ENCODE measurements at places on chromosomes 1 and 21.

DNA sequence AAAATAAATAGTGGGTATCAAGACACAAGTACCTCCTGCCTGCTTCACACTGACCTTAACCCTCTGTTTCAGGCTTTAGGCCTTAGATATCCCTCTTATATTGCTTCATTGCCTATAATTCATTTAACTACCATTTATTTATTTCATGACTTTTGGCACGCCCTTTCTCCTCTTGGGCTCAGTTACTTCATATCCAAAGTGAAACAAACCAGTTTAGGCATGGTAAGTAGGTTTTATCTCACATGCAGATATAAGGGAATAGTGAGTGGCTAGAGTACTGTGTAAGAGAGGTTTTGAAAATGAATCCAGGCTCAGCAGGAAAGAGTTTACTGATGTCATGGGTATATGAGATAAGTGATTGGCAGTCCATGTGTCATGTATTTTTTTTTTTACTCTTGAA, 69.8 kb upstream of the BEND5 start:
- no peak for DNase-seq

GRCh38 chr1:245310571-245311531, 156.1 kb downstream of the KIF26B start:
- no peak for DNase-seq

DNA sequence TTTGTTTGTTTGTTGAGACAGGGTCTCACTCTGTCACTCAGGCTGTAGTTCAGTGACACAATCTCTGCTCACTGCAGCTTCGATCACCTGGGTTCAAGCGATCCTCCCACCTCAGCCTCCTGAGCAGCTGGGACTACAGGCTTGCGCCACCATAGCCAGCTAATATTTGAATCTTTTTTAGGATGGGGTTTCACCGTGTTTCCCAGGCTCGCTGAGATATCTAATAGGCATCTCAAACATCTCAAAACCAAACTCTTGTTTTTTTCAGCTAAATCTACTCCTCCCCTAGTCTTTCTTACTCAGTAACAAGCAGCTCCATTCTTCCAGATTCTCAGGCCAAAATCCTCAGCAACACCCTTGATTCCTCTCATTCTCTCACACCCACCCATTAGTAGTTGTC, 22.0 kb upstream of the SRRM1 start:
- DNase-seq, result no peak

DNA sequence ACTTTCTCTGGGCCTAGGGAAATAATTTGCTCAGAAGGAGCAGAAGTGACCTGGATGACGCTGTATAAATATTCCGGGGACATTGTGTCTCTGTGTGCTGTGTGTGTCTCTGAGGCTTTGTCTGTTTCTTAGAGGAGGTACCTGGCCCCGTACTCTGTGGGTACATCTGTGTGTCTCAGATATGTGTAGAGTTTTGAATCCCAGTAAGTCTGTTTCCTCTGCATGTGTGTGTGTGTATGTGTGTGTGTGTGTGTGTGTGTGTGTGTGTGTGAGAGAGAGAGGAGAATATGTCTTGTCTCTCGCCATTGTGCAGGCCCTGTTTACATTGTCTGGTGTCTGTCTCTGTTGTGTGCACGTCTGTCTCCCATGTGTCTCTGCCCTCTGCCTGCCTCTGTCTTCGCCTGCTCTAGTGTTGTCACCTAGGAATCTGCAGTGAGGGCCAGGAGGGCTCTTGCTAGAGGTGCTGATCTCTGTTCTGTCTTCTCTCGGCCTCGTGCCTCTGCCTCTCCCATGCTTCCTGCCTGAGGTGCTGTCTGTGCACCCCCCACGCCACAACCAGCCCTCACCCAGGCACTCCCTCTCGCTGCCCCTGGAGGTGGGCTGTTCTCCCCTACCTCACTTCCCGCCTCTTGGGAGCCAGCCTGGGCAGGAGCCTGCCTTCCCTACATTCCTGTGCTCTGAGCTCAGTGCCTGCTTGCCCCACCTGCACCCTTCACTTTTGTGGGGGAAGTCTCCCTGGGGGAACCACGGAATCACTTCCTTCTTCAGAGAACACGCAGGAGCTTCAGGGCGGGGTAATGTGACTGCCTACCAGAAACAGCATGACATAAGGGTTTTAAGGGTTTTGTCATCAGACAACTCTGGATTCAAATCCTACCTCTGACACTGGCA, 5.9 kb downstream of the MAP7D1 start:
- no peak for DNase-seq

GRCh38 chr1:114203595-114204128, 50.0 kb upstream of the SYT6 start:
- no peak for DNase-seq

- no peak for DNase-seq
Measured at GRCh38 chr1:45876000-45876617, 72.7 kb downstream of the MAST2 start.

DNA sequence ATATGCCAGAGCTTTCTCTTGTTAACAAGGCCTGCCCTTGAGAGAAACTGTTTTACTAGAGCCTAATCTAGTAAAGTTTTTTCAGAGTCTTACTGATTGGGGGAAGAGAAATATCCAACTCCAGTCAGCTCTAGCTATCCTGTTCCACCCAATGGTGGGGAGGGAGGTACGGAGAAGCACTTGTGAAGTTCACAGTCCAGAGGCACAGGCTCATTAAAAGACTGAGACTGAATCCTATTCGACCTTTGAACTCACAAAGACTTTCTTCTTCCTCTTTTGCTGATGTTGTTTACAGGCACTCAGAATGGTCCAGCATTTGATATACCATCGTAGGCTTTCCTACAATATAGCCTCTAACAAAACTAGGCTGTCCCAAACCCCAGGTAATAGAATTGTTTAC, 15.5 kb upstream of the SFT2D2 start:
- no peak for DNase-seq

DNA sequence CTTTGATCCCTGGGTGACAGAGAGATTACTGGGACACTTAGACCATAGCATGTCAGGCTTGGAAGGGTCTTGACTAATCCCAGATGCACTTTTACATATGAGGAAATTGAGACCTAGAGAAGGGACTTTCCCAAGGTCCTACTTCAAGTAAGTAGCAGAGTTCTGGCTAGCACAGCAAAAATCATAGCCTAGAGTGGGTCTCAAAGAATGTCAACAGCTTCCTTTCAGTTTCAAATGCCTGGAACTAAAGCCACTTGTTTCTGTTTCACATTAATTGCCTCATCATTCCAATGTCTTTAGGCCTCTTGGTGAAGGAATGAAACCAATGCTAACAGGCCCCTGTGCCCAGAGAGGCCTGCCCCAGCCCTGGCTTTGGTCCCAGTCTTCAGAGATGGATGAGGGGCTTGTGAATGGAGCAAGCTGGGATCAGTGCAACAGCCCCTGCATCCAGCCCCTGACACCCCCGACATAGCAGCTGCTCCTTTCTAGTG, 26.6 kb downstream of the ATF3 start:
- no peak for DNase-seq

DNA sequence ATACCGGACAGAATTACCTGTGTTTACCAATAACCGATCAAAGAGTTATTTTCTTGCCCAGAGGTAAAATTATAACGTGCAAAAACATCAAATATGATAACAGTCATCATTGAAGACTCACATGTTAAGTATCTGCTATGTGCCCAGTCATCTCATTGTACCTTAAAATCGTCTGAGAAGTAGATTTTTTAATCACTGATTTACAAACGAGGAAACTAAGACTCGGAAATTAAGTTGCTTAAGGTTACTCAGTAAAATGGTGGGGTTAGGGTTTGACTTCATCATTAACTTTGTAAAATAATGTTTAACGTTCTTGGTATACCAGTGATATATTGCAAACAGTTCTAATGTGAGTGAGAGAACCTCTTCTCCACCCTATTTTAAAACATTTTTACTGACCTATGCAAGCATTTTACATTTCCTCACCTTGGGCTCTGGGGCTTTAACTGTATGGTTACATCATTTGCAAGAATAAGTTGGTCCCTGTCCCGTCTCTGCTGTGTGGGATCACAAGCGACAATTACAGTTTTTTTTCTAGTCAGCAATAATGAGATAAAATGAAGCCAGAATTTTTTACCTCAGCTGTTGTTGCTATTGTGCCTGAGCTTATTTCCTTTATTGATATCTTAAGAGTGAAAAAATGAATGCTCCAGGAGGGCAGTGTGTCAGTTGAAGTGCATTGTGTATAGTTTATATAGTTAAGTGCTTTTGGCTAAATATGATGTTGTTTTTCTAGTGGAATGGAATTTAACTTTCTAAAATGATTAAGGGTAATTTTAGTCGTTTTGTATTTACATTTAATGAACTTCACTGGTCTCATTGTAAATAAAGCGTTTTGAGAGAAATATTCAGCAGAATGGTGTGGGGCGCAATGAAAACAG, 2.7 kb downstream of the RPRD2 start:
- no peak for DNase-seq

DNA sequence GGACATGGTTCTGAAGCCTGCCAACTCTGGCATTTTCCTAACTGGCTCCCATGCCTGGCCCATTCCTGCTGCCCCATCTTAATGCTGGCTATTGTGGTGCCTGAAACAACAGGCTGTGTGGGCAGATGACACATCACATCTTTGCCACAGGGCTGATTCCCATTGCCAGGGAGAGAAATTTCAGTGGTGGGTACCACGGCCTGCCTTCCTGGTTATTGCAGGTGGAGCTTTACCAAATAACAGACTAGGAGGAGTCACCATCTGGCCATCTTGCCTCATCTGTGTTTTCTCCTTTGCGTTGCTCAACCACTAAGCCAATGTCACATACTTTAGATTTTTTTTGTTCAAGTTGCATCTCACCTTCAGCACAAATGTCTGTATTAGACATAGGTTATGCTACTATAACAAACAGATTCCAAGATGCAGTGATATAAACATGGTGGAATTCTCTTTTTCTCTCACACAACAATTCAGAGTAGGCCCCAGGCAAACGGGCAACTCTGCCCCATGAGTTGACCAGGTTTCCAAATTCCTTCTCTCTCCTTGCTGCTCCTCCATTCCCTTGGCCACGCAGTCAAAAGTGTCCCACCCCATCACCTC, 14.1 kb downstream of the CDA start:
- DNase-seq, result no peak

GRCh38 chr1:7261490-7261889, 476.2 kb downstream of the CAMTA1 start:
- DNase-seq, result no peak

All from coronary artery (tissue), 2 donors.